ENCODE measurements at places on chromosomes 16 and 17. TPM values are rescaled to one million over a fixed set of nuclear protein-coding genes. Genes with fewer than 3 reads are reported as not detected.

- no peaks in the 10 kb centered on the region for H3K4me1 ChIP-seq
- no peak for DNase-seq
- no peak overlapping the region for H3K27ac ChIP-seq
- H3K4me3 ChIP-seq = no peak overlapping the region
- no peaks in the 10 kb centered on the region for H3K36me3 ChIP-seq
Observed at GRCh38 chr16:35255186-35255803, 1795.9 kb downstream of the TP53TG3F start.

DNA sequence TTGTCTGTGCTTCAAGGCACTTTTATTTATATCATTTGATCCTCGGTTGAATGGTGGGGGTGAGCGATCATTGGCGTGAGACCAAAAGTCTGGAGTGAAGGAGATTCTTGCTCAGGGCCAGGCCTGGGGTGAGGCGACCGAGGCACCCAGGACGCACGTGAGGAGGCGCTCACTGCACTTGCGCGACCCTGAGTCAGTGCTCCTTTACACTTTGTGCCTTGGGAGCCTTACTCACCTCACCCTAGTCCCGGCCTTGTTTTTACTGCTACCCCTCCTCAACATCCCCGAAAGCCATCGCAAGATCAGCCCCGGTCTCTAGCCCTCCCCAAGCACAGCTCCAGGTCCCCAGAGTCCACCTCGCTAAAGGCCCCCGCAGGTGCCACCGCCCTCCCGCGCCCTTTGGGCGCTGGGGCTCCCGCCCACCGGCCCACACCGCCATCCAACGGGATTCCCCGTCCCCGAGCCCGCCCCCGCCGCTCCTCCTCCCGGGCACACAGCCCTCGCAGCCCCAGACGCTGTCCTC is 496 bp downstream of the EZH1 start:
- peaks cover 8% of the 10 kb centered on the region for H3K27me3 ChIP-seq
- H3K36me3 ChIP-seq = no peaks in the 10 kb centered on the region
- H3K27ac ChIP-seq = peak overlapping the region; percentile 89
- H3K4me1 ChIP-seq = peaks cover 22% of the 10 kb centered on the region
- peak; percentile 41 for DNase-seq
- H3K4me3 ChIP-seq = peak overlapping the region; percentile 93

DNA sequence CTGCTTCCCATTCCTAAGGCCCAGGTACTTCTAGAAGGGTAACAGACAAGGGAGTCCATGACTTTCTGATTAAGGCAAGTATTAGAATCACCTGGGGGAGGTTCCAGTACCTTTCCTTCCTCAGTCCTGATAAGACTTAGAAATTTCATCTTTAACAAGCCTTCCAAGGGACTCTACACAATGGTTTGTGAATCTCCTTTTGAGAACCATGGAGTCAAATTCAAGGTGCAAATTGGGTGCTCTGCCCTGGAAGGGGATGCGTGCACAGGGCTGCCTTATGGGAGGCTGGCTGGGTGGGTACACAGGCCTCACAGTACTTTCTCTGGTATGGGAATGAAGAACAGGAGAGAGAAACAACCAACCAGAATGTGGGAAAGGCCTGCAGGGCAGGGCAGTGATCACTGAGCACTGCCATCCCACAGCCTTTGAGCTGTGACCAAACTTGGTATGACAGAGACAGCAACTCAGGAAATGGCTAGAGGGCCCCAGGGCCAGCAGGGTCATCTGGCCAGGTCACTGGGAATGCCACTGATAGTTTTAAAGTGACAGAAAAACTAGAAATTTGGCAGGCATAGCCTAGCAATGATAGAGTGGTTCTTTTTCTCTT is 3.6 kb upstream of the TMIGD1 start:
- no peak overlapping the region for H3K4me3 ChIP-seq
- DNase-seq = no peak
- H3K27ac ChIP-seq = no peak overlapping the region
- peaks cover 49% of the 10 kb centered on the region for H3K4me1 ChIP-seq
- no peaks in the 10 kb centered on the region for H3K36me3 ChIP-seq

- H3K27ac ChIP-seq = peak overlapping the region; percentile 100
- no peak for DNase-seq
Observed at GRCh38 chr17:50190293-50190602, 11.2 kb downstream of the COL1A1 start.

- H3K27me3 ChIP-seq = peaks cover 49% of the 10 kb centered on the region
- peaks cover 33% of the 10 kb centered on the region for H3K4me1 ChIP-seq
- H3K36me3 ChIP-seq = peaks cover 45% of the 10 kb centered on the region
- peak; percentile 17 for DNase-seq
Observed at GRCh38 chr16:3022684-3023414, 893 bp downstream of the HCFC1R1 start.

- no peak overlapping the region for H3K4me3 ChIP-seq
- H3K36me3 ChIP-seq = 0 out of 2 replicates have a peak, but pooled peaks cover 6% of the 10 kb centered on the region
- H3K4me1 ChIP-seq = no peaks in the 10 kb centered on the region
- no peak for DNase-seq
- H3K27ac ChIP-seq = no peak overlapping the region
- H3K27me3 ChIP-seq = no peaks in the 10 kb centered on the region
Observed at GRCh38 chr17:52159246-52160135, 977 bp upstream of the CA10 start.

- H3K4me3 ChIP-seq = peak overlapping the region; percentile 80
- DNase-seq = no peak
- peak overlapping the region; percentile 99 for H3K27ac ChIP-seq
- H3K36me3 ChIP-seq = no peaks in the 10 kb centered on the region
- H3K4me1 ChIP-seq = peaks cover 56% of the 10 kb centered on the region
- H3K27me3 ChIP-seq = peaks cover 5% of the 10 kb centered on the region
Observed at GRCh38 chr17:45372325-45372869, 55.6 kb upstream of the MAP3K14 start.

GRCh38 chr16:19186408-19186807 is 18.4 kb downstream of the SYT17 start:
- no peaks in the 10 kb centered on the region for H3K36me3 ChIP-seq
- no peak overlapping the region for H3K27ac ChIP-seq
- DNase-seq = no peak
- H3K27me3 ChIP-seq = peaks cover 1% of the 10 kb centered on the region
- peaks cover 10% of the 10 kb centered on the region for H3K4me1 ChIP-seq

The EFNB3 gene
- total RNA-seq = 0.29 TPM

DNA sequence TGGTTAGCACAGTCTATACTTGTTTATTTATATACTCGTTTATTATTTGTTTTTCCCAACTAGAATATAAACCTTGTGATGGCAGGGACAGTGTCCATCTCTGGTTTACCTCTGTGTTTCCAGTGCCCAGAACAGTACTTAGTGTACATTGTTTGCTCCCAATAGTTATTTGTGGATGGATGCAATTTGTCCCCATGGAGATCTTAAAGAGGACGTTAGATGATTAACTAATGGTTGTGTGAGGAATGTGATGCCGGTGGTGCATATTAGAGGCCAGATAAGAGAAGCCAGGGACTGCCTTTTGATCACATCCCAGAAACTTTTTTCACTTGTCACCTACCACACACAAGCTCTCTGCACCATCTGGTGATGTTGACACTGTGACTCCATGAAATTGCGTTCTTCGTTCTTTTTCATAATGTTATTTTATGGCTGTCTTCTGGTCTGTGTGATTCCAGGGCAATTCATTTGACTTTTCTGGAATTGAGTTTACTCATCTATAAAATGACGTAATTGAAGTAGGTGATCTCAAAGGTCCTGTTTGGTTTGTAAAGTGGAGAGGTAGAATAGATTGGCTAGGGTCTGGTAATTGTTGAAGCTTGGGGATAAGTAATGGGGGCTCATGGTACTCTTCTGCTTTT is 1.2 kb downstream of the COX10 start:
- DNase-seq = no peak
- peak overlapping the region; percentile 98 for H3K4me3 ChIP-seq
- H3K36me3 ChIP-seq = peaks cover 20% of the 10 kb centered on the region
- H3K27me3 ChIP-seq = no peaks in the 10 kb centered on the region

DNA sequence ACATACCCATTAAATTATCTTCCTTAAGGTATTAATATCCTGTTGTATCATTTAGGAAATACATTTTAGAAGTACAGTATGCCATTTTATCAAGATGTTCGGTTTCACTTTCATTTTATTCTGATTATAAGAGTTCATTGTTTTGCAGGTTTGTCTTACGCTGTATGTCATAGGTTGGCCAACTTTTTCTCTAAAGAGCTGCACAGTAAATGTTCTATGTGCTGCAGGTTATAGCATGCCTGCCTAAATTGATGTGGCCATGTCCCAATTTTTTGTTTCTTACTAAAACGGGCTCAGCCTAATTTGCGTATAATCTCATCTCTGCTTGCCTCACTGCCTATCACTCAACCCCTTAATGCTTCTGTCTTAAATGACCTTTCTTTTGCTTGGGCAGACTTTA is 126.4 kb downstream of the USP22 start:
- no peak overlapping the region for H3K27ac ChIP-seq
- peak overlapping the region; percentile 50 for H3K4me3 ChIP-seq
- no peaks in the 10 kb centered on the region for H3K27me3 ChIP-seq
- no peaks in the 10 kb centered on the region for H3K36me3 ChIP-seq
- peaks cover 25% of the 10 kb centered on the region for H3K4me1 ChIP-seq

DNA sequence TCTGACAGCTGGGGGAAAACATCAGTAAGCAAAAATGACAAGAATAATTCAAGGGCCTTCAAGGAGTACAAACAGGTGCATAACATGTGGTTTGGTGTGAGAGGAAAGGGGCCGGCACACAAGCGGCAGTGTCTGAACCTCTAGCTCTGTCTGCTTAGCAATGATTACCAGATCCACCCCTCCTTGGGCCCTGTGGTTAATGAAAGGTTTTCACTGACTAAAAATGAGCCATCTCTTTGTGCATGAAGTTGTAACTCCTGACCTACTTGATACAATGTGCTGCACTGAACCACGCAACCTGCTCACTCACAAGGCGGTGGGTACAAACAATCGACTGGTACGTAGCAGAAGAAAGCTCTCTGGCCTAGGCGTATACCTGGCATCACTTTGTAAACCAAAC is 15.1 kb downstream of the FAM117A start:
- no peaks in the 10 kb centered on the region for H3K4me1 ChIP-seq
- H3K27me3 ChIP-seq = peaks cover 39% of the 10 kb centered on the region
- H3K27ac ChIP-seq = no peak overlapping the region
- H3K36me3 ChIP-seq = no peaks in the 10 kb centered on the region

GRCh38 chr17:27944546-27945332 is 51.6 kb upstream of the LYRM9 start:
- no peak overlapping the region for H3K27ac ChIP-seq
- H3K27me3 ChIP-seq = peaks cover 19% of the 10 kb centered on the region
- no peak overlapping the region for H3K4me3 ChIP-seq
- H3K36me3 ChIP-seq = no peaks in the 10 kb centered on the region
- DNase-seq = no peak

GRCh38 chr17:57165754-57166153 is 80.7 kb downstream of the AKAP1 start:
- H3K4me1 ChIP-seq = no peaks in the 10 kb centered on the region
- peaks cover 21% of the 10 kb centered on the region for H3K27me3 ChIP-seq
- DNase-seq = no peak
- no peak overlapping the region for H3K4me3 ChIP-seq

DNA sequence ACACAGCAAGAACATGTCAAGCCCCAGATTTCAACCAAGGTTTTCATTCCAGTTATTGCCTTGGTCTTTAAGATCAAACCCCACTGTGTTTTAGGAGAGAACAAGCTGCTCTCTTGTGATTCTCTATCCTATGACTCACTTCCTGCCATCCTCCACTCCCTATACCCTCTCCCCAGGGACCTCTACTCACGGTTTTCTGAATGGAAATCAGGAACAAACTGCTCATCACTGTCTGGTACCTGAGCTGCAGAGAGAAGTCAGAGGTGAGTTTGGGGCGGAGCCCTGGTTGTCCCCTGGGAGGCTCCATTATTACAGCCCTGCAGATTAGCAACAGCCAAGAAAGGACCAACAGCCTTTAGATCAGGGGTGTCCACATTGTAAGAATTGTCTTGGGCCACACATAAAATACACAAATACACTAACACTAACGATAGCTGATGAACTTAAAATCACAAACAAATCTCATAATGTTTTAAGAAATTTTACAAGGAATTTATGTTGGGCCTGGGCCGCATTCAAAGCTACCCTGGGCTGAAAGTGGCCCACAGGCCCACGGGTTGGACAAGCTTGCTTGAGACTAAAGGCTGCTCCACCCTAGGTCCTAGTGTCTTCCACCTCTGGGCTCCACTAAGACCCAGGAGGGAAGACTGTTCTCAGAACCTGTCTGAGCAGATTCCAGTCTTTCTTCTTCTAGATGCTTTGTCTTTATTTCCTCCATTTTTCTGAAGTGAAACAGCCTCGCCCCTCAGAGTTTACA is 9.7 kb downstream of the ETV4 start:
- H3K36me3 ChIP-seq = no peaks in the 10 kb centered on the region
- DNase-seq = no peak
- H3K27me3 ChIP-seq = peaks cover 2% of the 10 kb centered on the region
- peak overlapping the region; percentile 60 for H3K27ac ChIP-seq
- H3K4me1 ChIP-seq = peaks cover 24% of the 10 kb centered on the region
- no peak overlapping the region for H3K4me3 ChIP-seq

DNA sequence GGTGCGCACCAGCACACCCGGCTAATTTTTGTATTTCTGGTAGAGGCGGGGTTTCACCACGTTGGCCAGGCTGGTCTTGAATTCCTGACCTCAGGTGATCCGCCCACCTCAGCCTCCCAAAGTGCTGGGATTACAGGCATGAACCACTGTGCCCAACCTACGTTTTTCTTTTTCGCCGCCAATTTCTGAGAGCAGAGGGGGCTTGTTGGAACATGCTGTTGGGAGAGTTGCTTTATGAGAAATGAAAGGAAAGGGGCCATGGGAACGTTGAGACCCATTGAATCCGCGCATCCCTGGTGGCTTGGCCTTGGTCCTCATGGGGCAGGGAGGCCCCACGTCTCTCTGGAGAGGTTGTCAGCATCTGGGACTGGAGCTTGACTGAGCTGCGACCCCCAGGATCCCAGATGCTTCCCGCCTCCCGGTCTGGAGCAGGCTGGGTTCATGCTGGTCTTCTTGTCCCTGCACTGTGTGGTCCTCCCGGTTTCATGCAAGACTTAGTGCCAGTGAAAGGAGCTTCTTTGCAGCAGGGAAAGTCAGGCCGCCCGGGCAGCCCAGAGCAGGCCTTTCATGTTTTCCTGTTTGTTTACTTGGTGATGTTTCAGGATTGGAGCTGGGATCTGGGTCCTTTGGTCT is 22.8 kb downstream of the CRISPLD2 start:
- peaks cover 21% of the 10 kb centered on the region for H3K36me3 ChIP-seq
- peaks cover 2% of the 10 kb centered on the region for H3K27me3 ChIP-seq
- peaks cover 28% of the 10 kb centered on the region for H3K4me1 ChIP-seq
- no peak overlapping the region for H3K27ac ChIP-seq

DNA sequence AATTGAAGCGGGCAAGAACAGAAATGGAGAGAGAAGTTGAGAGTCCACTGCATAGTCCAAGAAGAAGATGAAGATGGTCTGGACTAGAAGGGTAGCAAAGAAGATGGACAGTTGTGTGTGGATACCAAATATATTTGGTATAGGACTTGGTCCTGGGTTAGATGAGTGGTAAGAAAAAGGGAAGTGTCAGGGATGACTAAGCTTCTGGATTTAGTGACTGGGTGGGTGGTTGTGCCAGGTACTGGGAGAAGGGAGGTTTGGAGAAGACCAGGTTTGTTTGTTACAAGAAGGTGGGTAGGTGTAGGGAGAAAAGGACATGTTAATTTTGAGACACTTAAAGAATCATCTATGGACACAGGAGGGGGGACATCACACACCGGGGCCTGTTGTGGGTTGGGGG is 5.4 kb downstream of the VMP1 start:
- H3K36me3 ChIP-seq = peaks cover 5% of the 10 kb centered on the region
- no peak for DNase-seq
- H3K4me3 ChIP-seq = no peak overlapping the region
- H3K4me1 ChIP-seq = peaks cover 33% of the 10 kb centered on the region
- peaks cover 3% of the 10 kb centered on the region for H3K27me3 ChIP-seq
- H3K27ac ChIP-seq = no peak overlapping the region

Measured in HFFc6 (cell line).